ENCODE measurements at places on chromosomes 16 and 17. TPM values are rescaled to one million over a fixed set of nuclear protein-coding genes. Genes with fewer than 3 reads are reported as not detected.

IGSF6 gene
- 0.31 TPM for polyA plus RNA-seq

DYNC1LI2 gene
- polyA plus RNA-seq = 16.0 TPM

TMEM238L gene
- not detected for polyA plus RNA-seq

PRSS33 gene
- not detected for polyA plus RNA-seq

SDF2 gene
- polyA plus RNA-seq = 56.3 TPM

CFAP119 gene
- 0.42 TPM for polyA plus RNA-seq

DPEP2NB gene
- polyA plus RNA-seq = not detected

GRCh38 chr16:4411684-4412083, 4.7 kb downstream of the CORO7 start:
- H3K27ac ChIP-seq = no peak overlapping the region
- H3K36me3 ChIP-seq = peaks cover 58% of the 10 kb centered on the region
- no peak for DNase-seq

Data from CD4-positive, alpha-beta memory T cell (primary cell).